NCI-H2029 treated with DMSO at 0.1 percent for 48 hours (cell line): ENCODE measurements at places on chromosomes 11 and 22.
A peak's percentile ranks its signal among the peaks of the same experiment; 100 is the strongest.

DNA sequence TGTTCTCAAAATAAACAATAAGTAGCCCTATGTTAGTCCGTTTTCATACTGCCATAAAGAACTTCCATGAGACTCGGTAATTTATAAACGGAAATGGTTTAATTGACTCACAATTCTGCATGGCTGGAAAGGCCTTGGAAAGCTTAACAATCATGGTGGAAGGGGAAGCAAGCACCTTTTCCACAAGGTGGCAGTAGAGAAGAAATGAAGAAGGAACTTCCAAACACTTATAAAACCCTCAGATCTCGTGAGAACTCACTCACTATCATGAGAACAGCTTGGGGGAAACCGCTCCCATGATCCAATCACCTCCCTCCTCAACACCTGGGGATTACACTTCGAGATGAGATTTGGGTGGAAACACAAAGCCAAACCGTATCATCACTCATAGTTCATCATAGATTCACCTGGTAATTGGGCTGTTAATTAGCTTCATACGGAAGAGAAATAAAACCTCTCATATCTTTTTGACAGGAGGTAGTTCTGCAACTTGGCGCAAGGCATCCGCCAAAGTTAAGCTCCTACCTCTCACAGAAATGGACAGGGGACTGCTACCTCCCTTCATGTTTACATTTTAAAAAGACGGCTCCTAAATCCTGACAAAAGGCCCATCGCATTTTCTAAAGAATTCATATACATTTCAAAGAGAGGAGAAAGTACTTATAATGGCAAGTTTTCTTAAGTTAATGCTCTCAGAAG lies 49.0 kb downstream of the MUC15 start:
- peak; percentile 11 for DNase-seq

DNA sequence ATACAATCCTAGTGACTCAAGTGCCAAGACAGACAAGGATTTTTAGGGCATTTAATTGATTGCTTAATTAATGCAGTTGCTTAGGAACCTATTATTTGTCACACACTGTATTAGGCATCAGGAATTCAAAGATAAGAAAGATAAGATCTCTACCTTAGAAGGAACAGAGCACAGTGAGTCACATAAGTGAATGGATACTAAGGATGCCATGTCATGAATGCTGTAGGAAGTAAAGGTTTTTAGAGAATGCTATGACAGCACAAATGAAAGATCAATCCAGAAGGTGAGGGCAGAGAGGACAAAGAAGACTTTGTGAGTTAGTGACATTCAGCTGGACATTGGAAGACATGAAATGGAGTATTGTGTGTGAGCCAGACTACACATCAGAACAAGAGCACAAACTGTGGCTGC lies 147.9 kb upstream of the DDI1 start:
- DNase-seq: no peak

DNA sequence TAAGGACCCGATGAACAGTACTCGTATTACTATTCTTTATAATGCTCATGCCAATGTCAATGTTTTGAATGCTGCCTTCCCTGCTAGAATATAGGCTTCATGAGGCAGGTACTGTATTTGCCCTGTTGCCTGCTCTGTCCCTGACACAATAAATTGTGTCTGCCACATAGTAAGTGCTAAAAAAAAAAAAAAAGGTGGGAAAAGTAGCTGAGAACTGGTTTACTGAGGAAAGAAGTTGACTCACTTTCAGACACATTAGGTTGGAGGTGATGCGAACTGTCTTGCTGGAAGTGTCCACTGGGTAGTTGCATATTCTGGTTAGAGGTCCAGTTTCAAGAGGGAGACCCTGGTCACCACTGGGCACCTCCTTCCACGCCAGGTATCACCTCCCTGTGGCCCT lies 255.9 kb downstream of the KIRREL3 start:
- DNase-seq: no peak

DNA sequence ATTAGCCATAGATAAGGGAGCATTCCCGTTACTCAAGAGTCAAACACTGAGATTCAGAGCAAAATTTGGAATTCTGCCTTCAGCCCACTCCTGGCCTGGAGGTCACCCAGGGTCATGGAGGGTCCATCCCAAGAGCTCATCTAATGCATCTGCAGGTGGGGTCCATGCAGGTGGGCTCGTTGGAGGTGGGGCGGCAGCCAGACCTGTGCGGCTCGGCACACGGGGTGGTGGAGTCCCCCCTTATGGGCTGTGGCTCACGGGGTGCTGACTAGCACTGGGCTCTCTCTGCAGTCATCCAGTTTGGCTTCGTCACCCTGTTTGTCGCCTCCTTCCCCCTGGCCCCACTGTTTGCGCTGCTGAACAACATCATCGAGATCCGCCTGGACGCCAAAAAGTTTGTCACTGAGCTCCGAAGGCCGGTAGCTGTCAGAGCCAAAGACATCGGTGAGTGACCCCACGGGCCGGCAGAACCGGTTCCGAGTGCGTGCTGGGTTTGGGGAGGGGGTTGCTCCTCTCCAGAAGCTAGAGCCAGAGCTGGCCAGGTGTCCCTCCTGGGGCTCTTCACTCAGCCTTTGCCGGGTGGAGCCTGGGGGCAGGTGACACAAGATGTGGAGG lies 32.4 kb upstream of the FADD start:
- no peak for DNase-seq

DNA sequence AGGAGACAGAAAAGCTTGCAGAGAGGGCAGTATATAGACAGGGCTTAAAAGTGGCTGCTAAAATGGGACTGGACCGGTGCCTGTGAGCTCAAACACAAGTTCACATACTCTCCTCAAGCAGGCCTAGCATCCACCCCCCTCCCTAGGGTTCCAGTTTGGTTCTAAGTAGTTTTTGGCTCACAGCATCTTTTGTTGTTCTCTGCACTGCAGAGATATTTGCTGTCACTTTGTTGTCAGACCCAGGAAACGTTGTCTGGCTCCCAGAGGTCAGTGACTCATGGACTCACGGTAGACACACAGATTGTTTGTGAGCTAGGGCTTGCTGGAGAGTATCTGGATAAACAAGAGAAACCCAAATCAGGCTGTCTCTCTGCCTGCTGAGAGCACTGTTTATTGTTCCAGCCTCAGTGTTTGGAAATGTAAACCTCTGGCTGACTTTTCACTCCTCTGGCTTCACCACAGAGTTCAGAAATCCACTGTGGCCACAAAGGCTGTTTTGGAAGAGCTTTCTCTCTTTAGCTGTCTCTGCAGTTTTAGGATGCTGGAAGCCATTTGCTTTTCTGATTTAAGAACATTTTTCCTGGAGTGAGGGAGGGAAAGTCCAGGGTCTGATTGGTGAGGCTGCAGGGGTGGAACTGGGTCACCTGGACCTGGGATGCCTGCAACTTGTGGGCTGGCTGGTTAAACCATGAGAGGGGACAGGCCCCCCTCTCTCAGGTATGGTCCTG lies 303.7 kb upstream of the PLET1 start:
- no peak for DNase-seq

GRCh38 chr11:85732965-85733364 lies 47.0 kb upstream of the CCDC89 start:
- no peak for DNase-seq

- no peak for DNase-seq
These were observed 34.7 kb downstream of the ADAMTS15 start for GRCh38 chr11:130483124-130483523.

DNA sequence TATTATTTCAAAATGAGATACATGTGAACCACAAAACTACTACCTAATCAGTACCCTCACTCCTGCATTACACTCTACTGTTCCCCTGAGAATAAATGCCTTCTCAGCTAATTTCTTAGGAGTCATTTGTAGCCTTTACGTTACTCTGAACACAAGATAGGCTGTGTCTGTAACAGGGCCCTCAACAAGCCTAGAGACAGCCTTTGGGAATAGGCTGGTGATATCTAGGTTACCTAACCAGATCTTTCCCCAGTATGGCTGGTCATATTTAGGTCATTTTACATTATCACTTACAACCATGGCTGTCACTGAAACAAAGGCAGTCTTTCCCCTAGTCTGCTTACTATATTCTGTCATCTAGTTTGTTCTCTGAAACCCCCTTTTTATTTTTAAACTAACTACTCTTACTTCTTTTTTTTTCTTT lies 14.2 kb downstream of the ATM start:
- DNase-seq: no peak

GRCh38 chr11:86755146-86755545 lies 45.2 kb upstream of the PRSS23 start:
- DNase-seq: no peak

GRCh38 chr22:45535290-45535689 lies 32.6 kb downstream of the FBLN1 start:
- no peak for DNase-seq

DNA sequence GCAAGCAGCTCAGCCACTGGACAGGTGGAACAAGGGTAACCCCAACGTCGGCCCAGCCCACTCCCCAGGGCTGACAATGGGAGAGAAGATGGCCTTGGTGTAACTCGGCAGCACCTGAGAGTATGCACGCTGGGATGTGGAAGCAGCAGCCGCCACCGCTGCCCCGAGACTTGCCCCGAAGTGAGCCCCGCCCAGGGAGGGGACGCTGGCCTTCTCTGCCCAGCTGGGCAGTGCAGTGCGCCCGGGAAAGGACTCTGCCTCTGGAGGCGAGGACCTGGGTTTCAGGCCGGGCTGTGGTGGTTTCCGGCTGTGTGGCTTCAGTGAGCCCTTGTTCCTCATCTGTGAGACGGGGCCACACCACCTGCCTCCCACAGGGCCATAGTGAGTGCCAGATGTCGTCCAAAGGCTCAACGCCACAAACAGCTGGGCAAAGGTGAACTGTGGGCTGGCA lies 8.6 kb upstream of the POLDIP3 start:
- DNase-seq: no peak

DNA sequence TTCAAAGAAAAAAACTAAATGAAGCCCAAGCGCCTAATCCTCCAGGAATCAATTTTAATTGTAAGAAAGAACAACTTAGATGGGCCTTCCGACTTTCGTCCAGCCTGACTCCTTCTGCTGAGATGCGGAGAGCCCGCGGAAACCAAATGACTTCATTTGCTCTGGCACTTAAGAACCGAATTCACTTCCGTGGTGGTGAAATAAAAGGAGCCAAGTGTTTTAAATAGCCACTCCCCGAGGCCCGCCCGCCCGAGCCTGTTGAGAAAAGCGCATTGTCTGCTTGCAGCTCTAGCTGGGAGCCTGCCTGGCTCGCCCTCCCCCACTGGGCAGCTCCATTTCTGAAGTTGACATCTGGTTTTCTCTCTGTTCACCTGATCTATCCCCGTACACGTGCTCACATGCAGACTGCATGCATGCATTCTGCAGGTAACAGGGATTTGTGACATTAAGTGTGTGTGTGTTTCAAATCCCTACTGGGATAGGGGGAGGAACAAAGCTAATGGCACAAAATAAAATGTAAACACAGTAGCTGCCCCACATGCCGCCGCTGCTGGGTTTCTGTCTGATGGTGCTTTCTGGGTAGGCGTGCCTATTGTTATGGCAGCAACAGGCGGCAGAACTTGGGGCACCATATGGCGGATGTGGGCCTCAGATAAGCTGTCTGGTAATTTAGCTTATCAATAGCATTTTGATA lies 6.2 kb downstream of the TEAD1 start:
- peak; percentile 94 for DNase-seq

GRCh38 chr22:50434849-50435248 lies 40.0 kb downstream of the SBF1 start:
- DNase-seq: no peak

DNA sequence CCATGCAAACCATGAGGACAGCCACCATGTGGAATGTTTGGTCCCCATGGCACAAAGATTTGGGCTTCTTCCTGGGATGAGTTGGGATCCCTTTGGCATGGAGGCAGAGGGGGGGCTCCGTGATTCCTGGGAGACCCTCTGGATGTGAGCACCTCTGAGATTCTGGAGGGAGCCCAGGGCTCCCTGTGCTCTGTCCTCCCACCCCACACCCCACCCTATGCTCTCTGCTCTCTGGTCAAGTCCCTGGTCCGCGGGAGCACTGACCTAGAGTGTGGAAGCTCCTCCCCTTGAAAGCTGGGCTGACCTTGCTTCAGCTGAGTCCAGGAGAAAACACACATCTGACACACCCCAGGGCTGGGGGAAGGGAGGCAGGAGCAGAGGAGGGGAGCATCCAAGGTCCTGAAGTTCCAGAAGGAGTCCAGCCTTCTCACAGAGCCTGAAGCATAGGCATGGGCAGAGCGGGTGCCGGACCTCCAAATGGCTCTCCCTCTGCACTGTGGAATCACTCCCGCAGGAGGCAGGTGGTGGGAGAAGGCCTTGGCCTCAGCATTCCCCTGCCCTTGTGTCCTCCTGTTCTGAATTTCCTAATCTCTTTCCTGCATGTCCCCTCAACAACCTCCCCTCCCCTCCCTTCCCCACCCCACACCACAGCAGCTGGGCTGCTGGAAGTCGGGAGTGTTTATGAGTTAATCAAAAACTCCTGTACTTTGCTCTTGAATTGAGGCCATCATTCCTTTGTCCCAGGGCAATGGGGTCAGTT lies 25.7 kb upstream of the OAF start:
- DNase-seq: no peak

DNA sequence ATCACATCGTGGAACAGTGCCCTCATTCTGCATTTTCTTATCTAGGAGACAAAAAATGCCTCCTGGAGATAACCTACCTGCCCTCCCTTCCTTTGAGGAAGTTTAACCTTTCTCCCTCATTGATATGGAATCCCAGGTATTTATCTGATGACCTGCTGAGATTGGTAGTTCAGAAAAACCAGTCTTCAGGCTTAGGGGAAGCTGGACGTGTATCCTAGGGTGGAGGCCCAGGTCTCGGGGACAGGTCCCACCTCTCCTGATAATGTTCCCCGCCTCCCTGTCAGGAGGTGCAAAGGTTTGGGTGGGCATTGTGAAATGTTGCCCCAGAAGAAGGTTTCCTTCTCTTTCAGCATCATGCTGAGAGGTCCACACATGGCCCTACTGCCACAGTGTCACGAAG lies 186.9 kb upstream of the NAV2 start:
- no peak for DNase-seq

- DNase-seq: no peak
These were observed 963.1 kb upstream of the FAT3 start for GRCh38 chr11:91261513-91261912.

- no peak for DNase-seq
These were observed 104.4 kb upstream of the PLET1 start for GRCh38 chr11:112364962-112365481.

- no peak for DNase-seq
These were observed 16.9 kb downstream of the RPL3 start for GRCh38 chr22:39302431-39302960.

DNA sequence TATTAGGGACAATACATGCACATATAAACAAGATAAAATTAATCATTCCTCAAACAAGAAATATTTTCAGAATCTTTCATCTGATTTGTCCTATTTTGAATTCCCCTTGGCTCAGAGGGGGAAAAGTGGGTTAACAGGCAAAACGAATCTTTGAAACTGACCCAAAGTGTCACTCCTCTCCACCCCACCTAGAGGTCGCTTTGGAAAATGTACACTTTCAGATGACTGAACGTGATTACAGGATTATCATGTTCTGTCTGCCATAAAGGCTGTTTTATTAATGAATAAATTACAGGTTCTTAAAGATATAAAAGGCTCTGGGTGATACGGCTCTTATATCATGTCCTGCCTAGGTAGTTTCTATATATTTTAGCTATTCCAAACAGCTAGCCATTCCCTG lies 1735.0 kb downstream of the LRRC4C start:
- DNase-seq: no peak

GRCh38 chr11:35938231-35938630 lies 5.6 kb upstream of the LDLRAD3 start:
- no peak for DNase-seq
